ENCODE measurements at places on chromosomes 1 and 21. TPM values are rescaled to one million over a fixed set of nuclear protein-coding genes. Genes with fewer than 3 reads are reported as not detected.

Gene SLC2A5
- 0.57 TPM for total RNA-seq

Gene LCE1B
- not detected for total RNA-seq

Gene RXFP4
- total RNA-seq, result not detected

Gene TMOD4
- total RNA-seq, result not detected
